Ascending aorta (tissue), 2 donors: ENCODE measurements at places on chromosomes 13 and 19. TPM values are rescaled to one million over a fixed set of nuclear protein-coding genes. Genes with fewer than 3 reads are reported as not detected.

GRCh38 chr19:18898607-18899408, 2.9 kb upstream of the CERS1 start:
- H3K4me3 ChIP-seq = no peak overlapping the region
- H3K27me3 ChIP-seq = peaks cover 9% of the 10 kb centered on the region
- DNase-seq = no peak
- peaks cover 7% of the 10 kb centered on the region for H3K4me1 ChIP-seq
- H3K27ac ChIP-seq = no peak overlapping the region

DNA sequence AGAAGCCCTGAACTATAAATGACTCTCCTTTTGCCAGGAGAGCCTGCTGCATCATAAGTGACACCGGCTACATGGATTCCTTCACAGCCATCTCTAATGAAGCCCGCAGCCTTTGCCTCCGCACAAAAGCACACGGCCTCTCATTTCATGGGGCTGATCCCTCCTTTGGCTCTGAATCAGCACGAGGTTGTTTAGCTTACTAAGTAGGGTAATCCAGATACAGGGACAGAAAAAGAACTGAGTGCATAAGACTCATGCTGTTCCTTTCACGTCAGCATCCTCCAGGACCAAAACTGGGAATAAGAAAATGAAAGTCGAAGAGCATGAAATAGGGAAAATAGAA, 136.3 kb downstream of the DCT start:
- H3K36me3 ChIP-seq = no peaks in the 10 kb centered on the region
- no peaks in the 10 kb centered on the region for H3K4me1 ChIP-seq
- peak overlapping the region; percentile 54 for H3K27ac ChIP-seq
- peak; percentile 67 for DNase-seq
- peak overlapping the region; percentile 27 for H3K4me3 ChIP-seq

BRCA2 gene
- 0.64 TPM for total RNA-seq

DNA sequence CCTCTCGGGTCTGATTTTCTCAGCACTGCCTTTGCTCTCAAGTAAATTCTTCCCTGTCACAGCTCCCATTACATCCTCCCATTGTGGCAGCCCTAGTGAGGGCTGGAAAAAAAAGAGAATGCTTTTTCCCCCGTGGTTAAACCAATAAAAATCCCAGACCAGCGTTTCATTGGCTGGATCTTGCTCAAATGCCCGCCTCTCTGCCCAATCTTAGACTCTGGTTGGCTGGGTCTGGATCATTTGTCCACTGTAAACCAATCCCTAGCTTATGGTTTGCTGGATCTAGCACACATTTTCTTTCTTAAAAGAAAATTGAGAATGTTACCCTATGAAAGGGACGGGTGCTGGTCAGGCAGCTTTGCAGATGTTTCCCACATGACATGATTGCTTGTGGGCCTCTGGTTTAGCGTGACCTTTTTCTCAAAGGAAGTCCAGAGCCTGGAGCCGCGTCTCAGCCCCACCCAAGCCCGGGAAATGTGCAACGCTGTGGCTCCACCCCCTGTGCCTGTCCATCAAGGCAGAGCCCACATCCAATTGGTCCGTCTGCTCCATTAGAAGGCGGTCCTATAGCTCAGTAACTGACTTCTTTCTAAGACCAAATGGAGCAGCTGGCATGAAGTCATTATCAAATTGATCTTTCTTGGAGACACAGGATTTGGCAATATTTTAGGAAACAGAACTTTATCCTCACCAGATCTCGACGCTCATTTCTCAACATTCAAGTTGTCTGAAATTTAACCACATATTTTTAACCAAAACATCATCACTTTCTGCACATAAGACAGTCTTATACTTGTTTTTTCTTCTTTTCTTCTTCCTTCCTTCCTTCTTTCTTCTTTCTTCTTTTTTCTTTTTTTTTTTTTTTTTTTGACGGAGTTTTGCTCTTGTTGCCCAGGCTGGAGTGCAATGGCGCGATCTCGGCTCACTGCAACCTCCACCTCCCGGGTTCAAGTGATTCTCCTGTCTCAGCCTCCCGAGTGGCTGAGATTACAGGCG, 2.6 kb upstream of the MCEMP1 start:
- peak; percentile 72 for DNase-seq
- H3K27ac ChIP-seq = no peak overlapping the region
- H3K27me3 ChIP-seq = no peaks in the 10 kb centered on the region
- H3K4me3 ChIP-seq = no peak overlapping the region

DNA sequence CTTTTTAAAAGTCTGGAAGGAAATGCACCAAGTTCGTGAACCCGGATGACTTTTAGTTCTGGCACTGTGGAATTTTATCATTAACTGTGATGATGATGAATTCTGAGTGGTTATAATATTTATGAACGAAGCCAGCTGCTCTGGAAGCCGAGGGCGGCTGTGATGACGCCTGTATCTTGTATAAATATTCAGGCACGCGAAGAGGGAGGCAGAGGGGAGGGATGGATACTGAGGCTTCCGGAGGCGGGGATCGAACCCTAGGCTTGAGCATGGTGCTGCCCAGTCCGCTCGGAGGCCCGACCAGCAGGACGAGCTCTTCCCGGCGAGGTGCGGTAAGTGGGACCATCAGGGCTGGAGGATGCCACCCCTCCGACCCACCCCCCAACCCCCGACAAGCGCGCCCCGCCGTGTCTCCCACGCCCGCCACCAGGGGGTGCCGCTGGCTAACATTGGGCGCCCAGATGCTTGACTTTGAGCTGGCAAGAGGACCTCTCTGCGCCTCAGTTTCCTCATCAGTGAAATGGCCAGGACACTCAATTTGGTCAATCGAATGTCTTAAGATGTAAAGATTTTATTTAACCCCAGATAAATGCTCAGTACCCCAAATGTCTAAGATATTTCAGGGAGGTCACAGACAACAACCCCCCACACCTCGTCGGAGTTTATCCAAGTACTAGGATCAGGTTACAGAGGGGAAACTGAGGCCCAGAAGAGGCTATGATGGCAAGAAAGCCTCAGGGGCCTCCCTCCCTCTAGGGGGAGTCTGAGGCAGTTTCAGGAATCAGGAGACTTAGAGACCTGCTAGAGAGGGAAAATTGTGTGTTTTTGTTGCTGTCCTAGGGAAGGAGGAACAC, 4.5 kb upstream of the RAB3A start:
- no peak overlapping the region for H3K4me3 ChIP-seq
- H3K4me1 ChIP-seq = peaks cover 1% of the 10 kb centered on the region
- H3K27me3 ChIP-seq = no peaks in the 10 kb centered on the region
- DNase-seq = no peak

GRCh38 chr13:48411841-48412531, 927 bp downstream of the LPAR6 start:
- peak overlapping the region; percentile 72 for H3K27ac ChIP-seq
- no peaks in the 10 kb centered on the region for H3K4me1 ChIP-seq
- no peak for DNase-seq
- H3K36me3 ChIP-seq = peaks cover 5% of the 10 kb centered on the region

SOHLH2 gene
- total RNA-seq = not detected

DNA sequence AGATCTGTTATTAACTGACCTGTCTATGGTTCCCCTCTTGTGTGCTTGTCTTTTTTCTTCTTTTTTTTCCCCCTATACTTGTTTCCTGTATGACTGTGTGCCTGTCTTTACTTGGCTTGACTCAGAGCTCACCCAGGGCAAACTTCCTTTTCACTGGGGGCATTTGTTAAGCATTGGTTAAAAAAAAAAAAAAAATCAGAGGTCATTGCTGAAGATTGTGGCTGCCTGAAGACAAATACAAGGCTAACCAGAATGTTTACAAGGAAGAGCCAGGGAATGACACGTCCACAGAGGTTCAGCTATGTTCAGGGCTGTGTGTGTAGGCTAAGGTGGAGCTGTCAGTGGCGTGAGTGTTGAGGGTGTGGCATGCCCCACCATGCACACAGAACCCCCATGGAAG, 47.1 kb downstream of the LNX2 start:
- H3K27me3 ChIP-seq = no peaks in the 10 kb centered on the region
- peaks cover 15% of the 10 kb centered on the region for H3K36me3 ChIP-seq
- no peak overlapping the region for H3K4me3 ChIP-seq
- no peak overlapping the region for H3K27ac ChIP-seq

DNA sequence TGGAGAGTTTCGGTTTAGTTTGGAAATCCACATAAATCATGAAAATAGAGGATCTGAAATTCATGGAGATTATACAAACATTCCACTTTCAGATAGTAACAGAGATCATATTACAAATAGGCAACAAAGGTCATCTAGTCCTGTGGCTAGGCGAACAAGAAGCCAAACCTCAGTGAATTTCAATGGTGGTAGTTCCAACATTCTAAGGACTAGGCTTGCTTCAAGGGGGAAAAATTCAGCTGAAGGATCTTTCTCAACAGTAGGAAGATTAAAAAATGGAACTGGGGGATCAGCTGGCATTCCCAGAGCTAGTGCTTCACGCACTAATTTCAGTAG, 47.0 kb downstream of the FOXO1 start:
- H3K27me3 ChIP-seq = no peaks in the 10 kb centered on the region
- H3K27ac ChIP-seq = no peak overlapping the region
- peaks cover 10% of the 10 kb centered on the region for H3K4me1 ChIP-seq
- no peak for DNase-seq
- H3K36me3 ChIP-seq = no peaks in the 10 kb centered on the region
- H3K4me3 ChIP-seq = no peak overlapping the region

TMPRSS9 gene
- total RNA-seq = not detected

MEIS3 gene
- total RNA-seq = 28.6 TPM

- no peak overlapping the region for H3K4me3 ChIP-seq
- H3K27ac ChIP-seq = no peak overlapping the region
- no peaks in the 10 kb centered on the region for H3K4me1 ChIP-seq
Measured at GRCh38 chr19:33199441-33200265, 5.5 kb downstream of the LRP3 start.

GRCh38 chr19:18292462-18292809, 11.0 kb upstream of the JUND start:
- no peaks in the 10 kb centered on the region for H3K27me3 ChIP-seq
- no peak for DNase-seq
- no peaks in the 10 kb centered on the region for H3K36me3 ChIP-seq
- peak overlapping the region; percentile 86 for H3K4me3 ChIP-seq
- H3K4me1 ChIP-seq = peaks cover 4% of the 10 kb centered on the region

DNA sequence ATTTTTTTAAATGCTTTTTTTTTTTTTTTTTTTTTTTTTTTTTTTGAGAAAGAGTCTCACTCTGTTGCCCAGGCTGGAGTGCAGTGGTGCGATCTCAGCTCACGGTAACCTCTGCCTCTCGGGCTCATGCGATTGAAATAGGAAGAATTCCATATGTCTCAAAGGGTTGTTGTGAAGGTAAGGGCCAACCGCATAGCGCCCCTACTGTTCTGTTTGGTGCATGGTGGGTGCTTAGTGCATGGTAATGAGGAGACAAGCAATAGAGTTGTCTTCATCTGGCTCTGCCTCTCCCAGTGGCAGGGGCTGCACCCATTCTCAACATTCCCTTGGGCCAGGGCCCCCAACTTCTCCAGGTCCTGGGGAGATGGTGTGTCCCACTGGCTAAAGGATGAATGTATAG, 68.7 kb downstream of the RASL11A start:
- no peak for DNase-seq
- H3K36me3 ChIP-seq = no peaks in the 10 kb centered on the region
- no peak overlapping the region for H3K27ac ChIP-seq
- H3K4me1 ChIP-seq = no peaks in the 10 kb centered on the region
- no peak overlapping the region for H3K4me3 ChIP-seq
- no peaks in the 10 kb centered on the region for H3K27me3 ChIP-seq

GARIN5A gene
- total RNA-seq = not detected

DNA sequence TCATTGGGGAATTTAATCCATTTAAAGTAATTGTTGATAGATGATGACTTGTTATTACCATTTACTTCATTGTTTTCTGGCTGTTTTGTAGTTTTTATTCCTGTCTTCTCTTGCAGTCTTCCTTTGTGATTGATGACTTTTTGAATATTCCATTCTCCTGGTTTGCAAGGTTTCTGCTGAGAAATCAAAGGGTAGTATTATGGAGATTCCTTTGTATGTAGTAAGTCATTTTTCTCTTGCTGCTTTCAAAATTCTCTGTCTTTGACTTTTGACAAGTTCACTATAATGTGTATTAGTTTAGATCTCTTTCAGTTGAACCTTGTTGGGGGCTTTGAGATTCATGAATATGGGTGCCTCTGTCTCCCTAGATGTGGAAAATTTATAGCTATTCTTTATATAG, 6.0 kb downstream of the ZNF559 start:
- no peak overlapping the region for H3K4me3 ChIP-seq
- no peaks in the 10 kb centered on the region for H3K27me3 ChIP-seq
- no peak overlapping the region for H3K27ac ChIP-seq
- no peak for DNase-seq
- no peaks in the 10 kb centered on the region for H3K4me1 ChIP-seq
- peaks cover 40% of the 10 kb centered on the region for H3K36me3 ChIP-seq

DNA sequence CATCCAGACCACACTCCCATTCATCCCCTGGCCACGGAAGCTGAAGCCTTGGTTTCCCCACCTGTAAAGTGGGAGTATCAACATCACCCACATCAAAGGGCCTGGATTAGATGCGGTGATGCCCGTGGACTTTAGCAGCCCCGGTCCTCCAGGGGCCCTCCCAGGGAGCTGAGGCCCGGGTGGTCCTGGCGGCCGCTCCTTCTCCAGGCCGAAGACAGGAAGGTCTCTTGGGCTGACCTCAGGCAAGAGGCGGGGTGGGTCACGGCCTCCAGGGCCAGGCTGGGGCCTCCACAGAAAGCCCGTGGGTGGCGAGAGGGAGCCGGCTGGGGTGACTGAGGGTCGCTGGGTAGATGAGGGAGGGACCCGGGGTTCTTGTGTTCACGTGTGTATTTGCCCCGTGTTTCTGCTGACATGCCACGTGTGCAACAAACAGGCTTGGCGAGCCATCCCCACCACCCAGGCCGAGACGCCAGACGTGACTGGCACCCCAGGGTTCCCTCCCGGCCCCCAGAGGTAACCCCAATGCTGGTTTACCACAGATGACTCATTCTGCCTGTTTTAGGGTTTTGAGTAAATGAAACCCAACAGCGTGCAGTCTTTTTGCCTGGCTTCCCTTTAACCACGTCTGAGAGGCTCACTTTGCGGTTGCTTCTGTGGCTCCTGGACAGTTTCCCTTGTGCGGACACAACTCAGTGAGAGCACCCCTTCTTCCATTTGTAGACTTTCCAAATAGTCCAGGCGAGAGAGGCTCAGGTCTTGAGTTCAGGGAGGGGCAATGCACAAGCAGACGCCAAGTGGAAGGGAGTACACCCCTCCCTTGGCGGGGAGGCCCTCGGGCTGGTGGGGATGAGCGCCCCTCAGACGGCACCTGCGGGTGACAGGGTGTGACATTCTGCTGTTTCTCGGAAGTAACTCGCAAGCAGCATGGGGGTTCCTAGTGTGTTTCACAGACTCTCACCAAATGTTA, 42.9 kb downstream of the C13orf46 start:
- no peaks in the 10 kb centered on the region for H3K36me3 ChIP-seq
- peak; percentile 60 for DNase-seq
- H3K4me1 ChIP-seq = peaks cover 34% of the 10 kb centered on the region
- no peaks in the 10 kb centered on the region for H3K27me3 ChIP-seq
- H3K4me3 ChIP-seq = no peak overlapping the region
